ENCODE measurements at places on chromosomes 11 and 22. TPM values are rescaled to one million over a fixed set of nuclear protein-coding genes. Genes with fewer than 3 reads are reported as not detected.

STIM1 gene
- 15.4 TPM for total RNA-seq

CSNK2A3 gene
- total RNA-seq: 5.7 TPM

CASP1 gene
- not detected for total RNA-seq

SPCS2 gene
- 29.7 TPM for total RNA-seq

SCN3B gene
- not detected for total RNA-seq

SERPING1 gene
- total RNA-seq: 22.3 TPM

BDNF gene
- 29.8 TPM for total RNA-seq

TXNRD2 gene
- total RNA-seq: 86.5 TPM

CABP7 gene
- 1.5 TPM for total RNA-seq

MS4A6A gene
- not detected for total RNA-seq

CFAP300 gene
- total RNA-seq: not detected

SERPIND1 gene
- total RNA-seq: not detected

APLNR gene
- total RNA-seq: not detected

MYBPC3 gene
- not detected for total RNA-seq

SEC14L2 gene
- total RNA-seq: 13.1 TPM

BTBD18 gene
- not detected for total RNA-seq

GSTT2B gene
- total RNA-seq: not detected

C22orf42 gene
- total RNA-seq: not detected

TTLL12 gene
- total RNA-seq: 80.9 TPM

PPP6R3 gene
- total RNA-seq: 157 TPM

TIMP3 gene
- total RNA-seq: not detected

OR10G8 gene
- not detected for total RNA-seq

FGF19 gene
- not detected for total RNA-seq

CATSPERZ gene
- not detected for total RNA-seq

GRK2 gene
- 35.1 TPM for total RNA-seq

SCO2 gene
- total RNA-seq: 4.9 TPM

IGF2 gene
- not detected for total RNA-seq

SCUBE2 gene
- not detected for total RNA-seq

FBLN1 gene
- total RNA-seq: 128 TPM

ELMOD1 gene
- not detected for total RNA-seq

LAYN gene
- total RNA-seq: 229 TPM

APOBEC3F gene
- 4.7 TPM for total RNA-seq

TMPRSS5 gene
- total RNA-seq: not detected

OR5J2 gene
- not detected for total RNA-seq

UCP3 gene
- 0.17 TPM for total RNA-seq

WBP2NL gene
- total RNA-seq: not detected

FGF4 gene
- total RNA-seq: not detected

ANGPTL5 gene
- not detected for total RNA-seq

KRTAP5-9 gene
- not detected for total RNA-seq

MPZL2 gene
- total RNA-seq: not detected

RNF215 gene
- 20.5 TPM for total RNA-seq

OR52N5 gene
- total RNA-seq: not detected

FKBP2 gene
- total RNA-seq: 20.6 TPM

Data from G401 (cell line).